ENCODE measurements at places on chromosomes 7 and 10.

DNA sequence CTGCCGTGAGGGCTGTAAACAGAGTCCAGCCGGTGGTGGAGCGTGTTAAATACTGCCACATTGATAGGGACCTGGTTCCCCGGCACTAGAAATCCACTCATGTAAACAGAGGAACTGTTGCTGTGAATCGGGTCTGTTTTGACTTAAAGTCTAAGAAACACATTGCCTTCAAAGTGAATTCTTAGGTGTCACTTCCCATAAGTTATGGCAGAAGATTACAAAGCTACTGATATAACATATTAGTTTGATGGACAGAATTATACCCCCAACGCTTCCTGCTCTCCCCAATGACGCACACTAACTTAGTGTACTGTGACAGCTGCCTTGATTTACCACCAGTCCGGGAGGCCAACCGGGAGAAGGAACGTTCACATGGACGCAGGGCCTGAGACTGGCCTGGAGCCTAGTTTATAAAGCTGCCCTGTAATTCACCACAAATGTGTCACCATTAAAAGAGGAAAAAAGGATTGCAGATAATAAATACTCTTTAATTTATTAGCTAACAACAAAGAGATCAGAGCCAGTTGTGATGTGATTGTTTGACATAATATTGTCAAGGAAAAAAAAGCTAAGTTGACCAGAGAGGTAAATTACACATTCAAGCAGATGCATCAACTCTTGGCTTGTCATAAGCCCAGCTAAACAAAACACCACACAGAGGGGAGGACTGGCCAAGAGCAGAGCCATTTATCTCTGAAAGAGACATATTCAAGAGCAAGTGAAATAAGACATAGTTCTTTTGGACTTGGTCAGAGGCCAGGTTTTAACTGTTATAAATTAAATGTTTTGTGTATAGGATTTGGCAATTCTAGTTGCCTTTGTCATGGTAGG, 820.6 kb downstream of the LRMDA start:
- DNase-seq, result no peak

- peak; percentile 69 for DNase-seq
Measured at GRCh38 chr10:106573106-106573505, 591.4 kb downstream of the SORCS1 start.

GRCh38 chr7:95253986-95254385, 70.3 kb downstream of the PON1 start:
- DNase-seq, result no peak

DNA sequence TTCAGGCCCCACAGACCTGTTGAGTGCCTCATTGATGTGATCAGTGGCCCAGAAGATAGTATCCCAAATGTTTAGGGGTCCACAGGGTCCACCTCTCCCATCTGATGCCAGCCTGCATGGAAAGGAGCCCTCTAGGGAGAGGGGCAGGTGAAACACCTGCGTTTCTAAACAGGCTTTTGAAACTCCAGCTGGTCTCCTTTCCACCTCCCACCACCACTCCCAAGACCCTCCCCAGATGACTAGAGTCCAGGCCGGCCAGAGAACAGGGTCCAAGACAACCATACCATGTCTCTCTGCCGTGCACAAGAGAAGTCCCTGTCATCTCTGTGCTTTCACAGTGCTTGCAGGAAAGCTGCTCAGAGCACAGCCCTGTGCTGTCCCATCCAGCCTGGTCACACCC, 105.0 kb upstream of the NANOS1 start:
- no peak for DNase-seq

- DNase-seq, result no peak
Measured at GRCh38 chr7:22563032-22563501, 63.1 kb upstream of the STEAP1B start.
